NCI-H1417 treated with DMSO at 0.1 percent for 48 hours (cell line): ENCODE measurements at places on chromosomes 5 and 9.

DNA sequence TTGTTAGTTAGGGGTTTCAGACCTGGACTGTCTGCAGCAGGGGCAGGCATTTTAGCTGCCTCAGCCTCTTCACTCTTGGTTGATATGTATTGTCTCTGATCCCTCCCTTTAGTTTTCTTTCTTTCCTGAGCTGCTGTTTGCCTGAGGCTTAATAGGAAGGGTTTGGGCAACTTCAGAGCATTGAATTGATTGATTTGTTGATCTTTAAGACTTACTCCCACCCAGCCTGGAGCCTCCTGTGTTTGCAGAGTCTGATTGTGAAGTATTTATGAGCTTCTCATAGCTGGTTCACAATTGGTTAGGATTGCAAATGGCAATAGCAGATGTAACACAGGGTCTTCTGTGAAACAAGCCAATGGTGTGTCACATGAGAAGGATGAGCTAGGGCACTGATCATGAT lies 671.8 kb upstream of the SEMA6A start:
- no peak for DNase-seq

- no peak for DNase-seq
Observed at GRCh38 chr5:60143942-60144549, 250.5 kb upstream of the PDE4D start.

DNA sequence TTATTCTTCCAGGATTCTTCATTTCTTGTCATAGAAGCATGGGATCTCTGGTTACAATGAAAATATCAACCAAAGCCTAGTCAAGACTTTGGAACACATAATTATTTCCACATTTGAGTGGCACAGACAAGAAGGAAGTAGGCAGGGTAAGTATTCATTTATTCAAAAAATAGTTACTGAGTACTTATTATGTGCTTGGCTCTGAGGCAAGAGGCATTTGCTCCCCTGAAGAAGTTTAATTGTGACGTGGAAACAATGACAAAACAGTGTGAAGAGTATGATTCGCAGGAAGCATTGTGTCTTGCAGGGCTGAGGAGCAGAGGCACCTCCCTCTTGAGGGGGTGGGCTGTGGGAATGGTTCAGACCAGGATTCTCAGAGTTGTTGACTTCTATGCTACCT lies 45.0 kb upstream of the TNFSF15 start:
- no peak for DNase-seq

GRCh38 chr5:81300921-81301270 lies 491 bp upstream of the ZCCHC9 start:
- no peak for DNase-seq

- DNase-seq = no peak
Observed at GRCh38 chr5:22643356-22643755, 209.8 kb downstream of the CDH12 start.

DNA sequence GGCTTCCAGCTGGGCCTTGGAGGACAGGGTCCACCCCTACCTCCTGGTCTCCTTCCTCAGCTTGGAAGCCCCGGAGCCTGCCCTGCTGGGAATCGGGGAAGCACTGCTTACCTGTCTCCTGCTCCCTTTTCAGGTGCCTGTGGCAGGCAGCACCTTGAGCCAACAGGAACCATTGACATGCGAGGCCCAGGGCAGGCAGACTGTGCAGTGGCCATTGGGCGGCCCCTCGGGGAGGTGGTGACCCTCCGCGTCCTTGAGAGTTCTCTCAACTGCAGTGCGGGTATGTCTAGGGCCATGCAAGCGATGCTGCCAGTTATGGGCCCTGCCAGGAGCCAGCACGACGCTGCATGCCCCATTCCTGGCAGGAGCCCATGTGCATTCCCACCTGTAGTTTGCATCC lies 3.8 kb upstream of the CACFD1 start:
- no peak for DNase-seq

DNA sequence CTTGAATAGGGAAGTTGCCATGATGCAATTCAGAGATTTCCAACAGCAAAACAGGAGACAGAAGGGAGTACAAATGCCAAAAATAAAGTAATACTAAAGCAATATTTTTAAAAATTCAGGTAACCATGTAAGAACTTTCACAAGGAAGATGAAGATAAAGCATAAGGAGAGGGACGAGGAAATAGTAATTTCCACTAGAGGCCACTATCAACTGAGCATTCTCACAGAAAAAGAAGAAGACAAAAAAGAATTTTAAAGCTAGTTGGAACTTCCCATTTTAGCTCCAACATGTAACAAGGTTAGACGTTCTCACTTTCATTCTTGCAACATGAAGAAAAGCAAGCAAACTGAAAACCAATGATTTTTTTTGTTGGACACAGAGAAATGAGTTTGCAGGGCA lies 779.9 kb upstream of the CDH6 start:
- DNase-seq = no peak

DNA sequence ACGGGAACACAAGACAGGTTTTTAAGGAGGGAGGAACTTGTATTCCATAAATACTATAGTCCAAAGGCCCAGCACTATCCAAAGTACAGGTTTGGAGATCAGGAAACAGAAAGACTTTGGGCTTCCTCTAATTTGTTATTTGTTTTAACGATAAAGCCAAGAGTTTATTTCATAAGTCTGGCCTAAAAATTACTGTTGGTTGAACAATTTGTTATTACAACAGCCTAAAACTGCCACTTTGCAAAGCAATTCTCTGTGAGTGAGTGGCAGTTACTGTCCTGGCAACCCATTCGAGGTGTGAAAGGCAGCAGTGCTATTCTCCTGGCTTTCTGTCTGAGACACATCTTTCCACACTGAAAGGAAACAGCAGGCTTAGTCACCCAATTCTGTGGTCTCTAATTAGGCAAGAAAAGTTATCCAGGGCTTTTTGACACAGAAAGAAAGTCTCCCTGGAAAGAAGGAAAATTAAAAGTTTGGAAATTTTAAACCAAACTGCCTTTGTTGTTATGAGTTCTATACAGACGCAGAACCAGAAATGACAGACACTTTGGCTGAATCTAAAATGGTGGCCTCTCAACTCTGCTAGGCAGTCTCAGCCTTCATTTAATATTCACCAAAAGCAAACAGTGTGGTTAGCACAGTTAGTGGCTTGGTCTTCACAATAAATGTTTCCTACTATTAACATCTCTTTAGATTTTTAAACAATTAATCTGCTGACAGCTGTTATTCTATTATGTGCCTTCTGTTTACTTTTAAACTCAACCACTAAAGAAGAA lies 33.9 kb downstream of the PSMB7 start:
- no peak for DNase-seq

DNA sequence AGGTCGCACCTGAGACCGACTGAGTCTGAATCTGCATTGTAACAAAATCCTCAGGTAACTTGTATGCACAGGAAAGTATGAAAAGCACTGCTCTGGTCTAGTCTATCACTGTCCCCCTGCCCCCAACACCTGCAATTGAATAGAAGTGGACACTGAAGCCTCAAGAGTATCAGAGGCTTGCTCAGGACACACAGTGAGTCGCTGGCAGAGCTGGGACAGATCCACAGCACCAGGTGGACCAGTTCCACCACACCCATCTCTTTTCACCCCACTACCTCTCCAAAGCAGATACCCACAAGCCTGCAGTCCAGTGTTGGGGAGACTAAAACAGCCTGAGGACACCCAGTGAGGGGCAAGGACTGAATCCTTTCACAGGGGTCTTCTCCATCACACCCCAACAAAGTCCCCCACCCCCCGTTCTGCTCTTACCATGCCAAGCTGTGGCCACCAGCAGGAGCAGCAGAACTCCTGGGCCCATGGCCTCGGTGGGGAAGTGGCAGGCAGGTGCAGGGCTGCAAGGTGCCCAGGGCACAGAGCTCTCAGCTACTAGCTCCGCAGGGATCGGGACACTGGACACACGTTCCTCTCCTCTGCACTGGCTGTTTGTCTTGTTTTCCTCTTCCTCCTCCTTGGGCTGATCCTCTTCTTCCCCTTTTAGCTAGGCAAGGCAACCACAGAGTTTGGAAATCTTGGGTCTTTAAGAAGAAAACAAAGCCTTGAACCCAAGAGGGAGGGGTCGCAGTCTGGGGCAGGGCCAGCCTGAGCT lies at the start of gene CSF1R:
TSS of gene CSF1R (minus strand) at position 605 of the 766 bp plus-strand sequence. CDS start at position 478, 127 bp downstream.
- no peak for DNase-seq

DNA sequence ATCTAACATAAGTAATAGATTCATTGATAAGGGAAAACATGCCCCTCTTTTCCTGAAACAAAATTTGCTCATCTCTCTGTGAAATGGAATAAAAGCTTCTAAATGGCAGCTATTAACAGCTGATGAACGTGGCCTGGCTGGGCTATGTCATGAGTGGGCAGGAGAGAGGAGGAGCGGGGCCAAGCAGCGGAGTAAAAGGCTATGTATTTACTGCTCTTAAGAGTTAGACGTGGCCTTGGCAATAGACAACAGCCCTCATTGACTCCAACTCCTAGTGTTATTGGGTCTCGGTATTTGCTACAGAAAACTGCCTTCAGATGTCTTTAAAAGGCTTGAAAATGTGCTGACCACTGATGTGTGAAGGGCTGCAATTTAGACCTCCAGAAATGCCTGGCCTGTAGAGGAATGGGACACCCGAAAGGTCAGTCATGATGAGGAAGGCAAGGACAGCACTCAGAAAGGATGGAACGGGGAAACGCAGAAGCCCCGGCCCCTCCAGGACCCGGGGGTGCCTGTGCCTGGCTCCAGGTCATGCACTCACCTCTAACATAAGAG lies 116.8 kb downstream of the PDZD2 start:
- no peak for DNase-seq

DNA sequence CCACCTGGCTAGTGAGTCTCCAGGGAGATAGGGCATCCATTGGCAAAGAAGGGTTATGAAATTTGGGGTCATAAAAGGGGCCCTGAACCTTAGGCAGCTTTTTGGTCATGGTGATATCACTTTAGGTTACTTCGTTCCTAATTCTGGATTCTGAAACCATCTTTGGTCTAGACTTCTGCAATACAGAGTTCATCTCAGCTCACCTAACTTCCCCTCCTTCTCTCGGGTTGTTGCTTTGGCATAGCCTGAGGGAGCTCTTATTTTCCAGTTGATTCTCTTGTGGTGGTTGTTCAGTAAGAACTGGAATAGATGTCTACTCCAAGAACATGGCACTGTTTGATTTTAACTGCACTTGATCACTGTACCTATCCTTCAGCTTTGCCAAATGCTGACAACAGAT lies 148.9 kb upstream of the RUSC2 start:
- no peak for DNase-seq
